ENCODE measurements at places on chromosomes 6 and 20. TPM values are rescaled to one million over a fixed set of nuclear protein-coding genes. Genes with fewer than 3 reads are reported as not detected.

DNA sequence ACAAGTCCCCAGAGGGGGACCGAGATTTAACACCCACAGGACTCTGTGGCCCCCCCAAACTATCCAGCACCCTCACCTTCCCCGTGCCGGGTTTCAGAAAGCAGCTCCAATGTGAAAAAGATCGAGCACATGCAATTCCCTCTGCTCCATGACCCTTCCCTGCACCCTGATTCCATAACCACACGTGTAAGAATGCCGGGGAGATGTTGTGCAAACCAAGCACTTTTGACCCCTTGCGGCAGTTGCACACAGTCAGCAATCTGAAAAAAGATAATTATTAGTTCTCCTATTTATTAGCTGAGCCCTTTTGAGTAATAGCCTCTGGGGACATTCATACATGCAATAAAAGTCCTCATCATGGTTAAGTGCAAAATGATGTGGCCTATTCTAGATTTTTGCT lies 13.0 kb downstream of the FOXQ1 start:
- no peaks in the 10 kb centered on the region for H3K27me3 ChIP-seq
- peak overlapping the region; percentile 47 for H3K27ac ChIP-seq
- no peaks in the 10 kb centered on the region for H3K36me3 ChIP-seq

DNA sequence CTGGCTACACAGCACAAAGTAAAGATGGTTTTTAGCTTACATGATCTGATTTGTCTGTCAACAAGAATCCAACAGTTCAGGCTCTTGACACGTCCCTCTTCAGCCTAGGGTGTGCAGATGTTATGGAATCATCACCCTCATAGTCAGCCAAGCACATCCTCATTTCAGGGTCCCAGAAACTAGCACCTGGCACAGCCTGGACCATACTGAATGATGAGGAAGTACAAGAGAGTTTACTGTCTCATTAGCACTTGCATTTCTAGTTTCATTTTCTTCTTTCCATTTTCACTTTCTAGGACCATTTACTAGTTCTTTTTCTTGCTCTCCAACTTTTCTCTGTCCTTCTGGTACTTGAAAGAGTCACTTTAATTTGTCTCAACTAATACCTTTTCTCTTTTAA lies 6.5 kb downstream of the RIPOR2 start:
- H3K4me3 ChIP-seq: no peak overlapping the region
- DNase-seq: no peak
- H3K4me1 ChIP-seq: peaks cover 20% of the 10 kb centered on the region
- H3K27ac ChIP-seq: no peak overlapping the region

DNA sequence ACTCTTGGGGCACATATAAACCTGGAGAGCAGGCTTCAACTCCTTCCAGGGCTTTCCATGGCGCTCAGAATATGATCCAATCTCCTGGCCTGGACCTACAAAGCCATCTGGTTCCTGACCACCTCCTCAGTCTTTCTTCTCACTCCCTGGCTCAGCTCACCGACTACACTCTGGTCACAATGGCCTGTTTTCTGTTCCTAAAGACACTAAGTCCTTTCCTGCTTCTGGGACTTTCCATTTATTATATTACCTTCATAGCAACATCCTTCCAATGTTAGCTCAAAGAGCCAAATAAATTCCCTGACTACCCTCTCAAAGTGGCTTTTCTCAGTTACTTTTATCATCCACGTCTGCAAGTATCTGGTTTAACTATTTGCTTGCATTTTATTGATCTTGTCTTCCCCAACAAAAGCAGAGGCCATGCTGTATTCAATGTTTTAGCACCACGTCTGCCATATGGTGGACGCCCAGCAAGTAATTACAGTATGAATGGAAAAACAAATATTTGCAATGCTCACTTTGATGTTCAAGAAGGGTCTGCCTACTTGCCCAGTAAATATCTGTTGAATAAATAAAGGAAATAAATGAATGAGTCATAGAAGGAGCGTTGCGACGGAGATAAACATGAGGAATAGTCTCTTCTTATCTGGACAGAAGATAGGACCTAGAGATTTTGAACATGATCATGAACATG lies 328.4 kb downstream of the ESR1 start:
- H3K27ac ChIP-seq: no peak overlapping the region
- peaks cover 100% of the 10 kb centered on the region for H3K36me3 ChIP-seq
- H3K27me3 ChIP-seq: no peaks in the 10 kb centered on the region
- no peak overlapping the region for H3K4me3 ChIP-seq
- DNase-seq: no peak
- H3K4me1 ChIP-seq: no peaks in the 10 kb centered on the region

DNA sequence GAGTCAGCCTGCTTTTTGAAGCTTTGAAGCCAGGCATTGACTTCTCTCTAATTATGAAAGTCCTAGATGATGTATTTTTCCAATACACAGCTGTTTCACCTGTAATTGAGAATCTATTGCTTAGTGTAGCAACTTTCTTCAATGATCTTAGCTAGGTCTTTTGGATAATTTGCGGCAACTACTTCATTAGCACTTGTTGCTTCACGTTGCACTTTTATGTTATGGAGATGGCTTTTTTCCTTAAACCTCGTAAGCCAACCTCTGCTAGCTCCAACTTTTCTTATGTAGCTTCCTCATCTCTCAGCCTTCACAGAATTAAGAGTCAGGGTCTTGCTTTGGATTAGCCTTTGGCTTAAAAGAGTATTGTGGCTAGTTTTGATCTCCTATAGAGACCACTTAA lies 44.8 kb downstream of the PHIP start:
- no peak for DNase-seq
- H3K36me3 ChIP-seq: peaks cover 8% of the 10 kb centered on the region
- peaks cover 9% of the 10 kb centered on the region for H3K4me1 ChIP-seq
- H3K4me3 ChIP-seq: no peak overlapping the region
- H3K27ac ChIP-seq: no peak overlapping the region
- no peaks in the 10 kb centered on the region for H3K27me3 ChIP-seq

- no peak overlapping the region for H3K4me3 ChIP-seq
- H3K36me3 ChIP-seq: no peaks in the 10 kb centered on the region
- H3K27ac ChIP-seq: no peak overlapping the region
- H3K27me3 ChIP-seq: no peaks in the 10 kb centered on the region
- DNase-seq: no peak
- H3K4me1 ChIP-seq: no peaks in the 10 kb centered on the region
Measured at GRCh38 chr6:153489479-153489878, 358.4 kb upstream of the RGS17 start.

MYMX gene
- 0.52 TPM for total RNA-seq

DNA sequence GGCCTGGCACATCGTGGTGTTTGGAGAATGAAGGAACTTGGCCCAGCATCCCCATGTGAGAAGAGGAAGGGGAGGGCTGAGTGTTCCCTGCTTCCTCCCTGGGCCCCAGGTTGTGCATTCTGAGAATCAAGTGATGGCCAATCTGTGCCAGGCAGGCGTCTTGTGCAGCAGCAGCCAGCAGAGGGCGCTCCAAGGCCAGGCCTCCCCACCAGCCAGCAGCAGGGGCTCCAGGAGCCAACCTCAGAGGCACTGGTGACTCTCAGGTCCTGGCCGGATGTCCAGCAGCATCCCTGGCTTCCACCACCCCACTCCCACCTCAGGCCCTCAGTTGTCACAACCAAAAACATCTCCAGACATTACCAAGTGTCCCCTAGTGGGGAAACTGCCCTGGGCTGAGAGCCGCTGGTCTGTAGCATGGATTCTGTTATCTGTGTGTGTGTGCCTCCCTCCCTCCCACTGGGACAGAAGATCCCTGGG lies 192.0 kb downstream of the PREX1 start:
- no peak overlapping the region for H3K4me3 ChIP-seq
- DNase-seq: peak; percentile 77
- no peaks in the 10 kb centered on the region for H3K4me1 ChIP-seq
- H3K27me3 ChIP-seq: no peaks in the 10 kb centered on the region

- H3K27me3 ChIP-seq: no peaks in the 10 kb centered on the region
- H3K27ac ChIP-seq: peak overlapping the region; percentile 94
- no peaks in the 10 kb centered on the region for H3K36me3 ChIP-seq
- peaks cover 22% of the 10 kb centered on the region for H3K4me1 ChIP-seq
- DNase-seq: no peak
Measured at GRCh38 chr6:34792605-34793500, 970 bp downstream of the BLTP3A start.

DNA sequence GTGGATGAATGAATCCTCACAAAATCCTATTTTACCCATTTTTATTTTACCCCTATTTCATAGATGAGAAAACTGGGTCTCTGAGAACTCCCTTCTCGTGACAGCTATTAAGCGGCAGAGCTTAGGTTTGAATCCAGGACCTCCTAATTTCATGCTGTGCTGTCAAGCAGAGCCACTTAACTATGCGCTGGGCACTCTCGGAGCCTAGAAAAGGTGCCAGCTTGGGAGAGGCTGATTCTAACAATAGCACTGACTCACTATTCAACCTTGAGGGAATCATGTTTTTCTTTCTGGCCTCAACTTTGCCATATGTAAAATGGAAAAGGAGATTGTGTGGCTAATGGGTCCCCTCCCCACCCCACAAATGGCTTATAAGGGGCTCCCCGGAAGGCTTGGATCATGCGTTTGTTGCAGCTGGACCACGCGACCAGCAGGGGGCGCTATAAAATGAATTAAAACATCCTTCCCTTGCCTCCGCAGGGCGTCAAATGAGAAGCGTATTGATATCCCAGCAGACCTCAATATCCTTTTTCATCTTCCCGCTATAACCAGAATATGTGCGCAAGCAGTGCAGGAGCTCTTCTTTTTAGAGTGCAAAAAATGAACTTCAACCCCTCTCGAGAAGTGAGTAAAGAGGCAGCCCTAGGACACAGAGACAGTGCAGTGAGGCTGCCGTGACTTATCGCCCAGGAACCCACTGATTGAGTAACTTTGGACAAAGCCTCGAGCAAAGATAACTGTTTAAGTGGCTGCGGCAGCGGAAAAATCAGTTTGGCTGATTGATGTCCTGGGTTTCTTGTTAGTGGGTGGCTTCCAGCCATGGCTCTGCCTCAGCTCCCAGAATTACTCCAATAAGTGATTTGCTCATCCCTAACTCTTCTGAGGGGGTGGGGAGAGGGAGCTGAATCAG lies 12.8 kb upstream of the PDYN start:
- H3K4me3 ChIP-seq: no peak overlapping the region
- H3K36me3 ChIP-seq: no peaks in the 10 kb centered on the region
- peaks cover 75% of the 10 kb centered on the region for H3K27me3 ChIP-seq
- no peak for DNase-seq
- no peak overlapping the region for H3K27ac ChIP-seq
- no peaks in the 10 kb centered on the region for H3K4me1 ChIP-seq

DNA sequence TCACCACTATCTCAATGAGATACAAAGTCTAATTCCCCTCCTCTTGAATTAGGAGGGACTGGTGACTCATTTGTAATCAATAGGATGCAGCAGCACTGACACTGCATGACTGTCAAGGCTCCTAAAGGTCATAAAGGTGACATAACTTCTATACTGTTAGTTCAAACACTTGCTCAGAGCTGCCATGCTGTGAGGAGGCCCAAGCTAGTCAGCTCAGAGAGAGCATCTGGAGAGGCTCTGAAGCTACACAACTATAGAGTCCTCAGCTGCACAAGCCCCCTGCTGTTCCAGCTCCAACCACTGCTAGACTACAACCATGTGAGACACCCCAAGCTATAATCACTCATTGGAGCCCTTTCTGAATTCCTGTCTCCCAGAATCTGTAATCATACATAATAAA lies 17.0 kb upstream of the HEY2 start:
- no peaks in the 10 kb centered on the region for H3K36me3 ChIP-seq
- DNase-seq: no peak
- no peak overlapping the region for H3K4me3 ChIP-seq
- peaks cover 20% of the 10 kb centered on the region for H3K27me3 ChIP-seq

ASIP gene
- total RNA-seq: not detected

ECT2L gene
- not detected for total RNA-seq

PRICKLE4 gene
- 14.2 TPM for total RNA-seq

- no peak overlapping the region for H3K4me3 ChIP-seq
- DNase-seq: peak; percentile 71
Measured at GRCh38 chr6:44064089-44064947, 62.9 kb downstream of the MRPL14 start.

- H3K36me3 ChIP-seq: no peaks in the 10 kb centered on the region
- H3K4me1 ChIP-seq: peaks cover 24% of the 10 kb centered on the region
- no peak overlapping the region for H3K4me3 ChIP-seq
- H3K27ac ChIP-seq: no peak overlapping the region
Measured at GRCh38 chr6:16343593-16343992, 105.2 kb downstream of the GMPR start.

GRCh38 chr6:37669306-37669705 lies 28.4 kb downstream of the MDGA1 start:
- no peaks in the 10 kb centered on the region for H3K27me3 ChIP-seq
- H3K4me1 ChIP-seq: no peaks in the 10 kb centered on the region
- DNase-seq: no peak

DNA sequence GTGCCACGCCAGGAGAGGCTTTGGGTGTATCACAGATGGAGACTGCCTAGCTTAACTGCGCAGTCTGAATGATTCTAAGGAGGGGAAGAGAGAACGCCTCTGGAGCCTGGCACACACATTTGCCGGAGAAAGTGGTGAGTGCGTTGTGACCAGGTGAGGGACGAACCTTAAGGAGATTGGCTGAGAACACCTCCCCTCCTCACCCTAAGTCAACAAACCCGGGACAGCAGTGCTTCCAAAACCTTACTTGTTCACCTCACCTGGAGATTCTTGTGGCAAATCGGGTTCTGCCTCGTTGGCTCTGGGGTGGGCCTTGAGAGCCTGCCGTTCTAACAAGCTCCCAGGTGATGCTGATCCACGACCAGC lies 9.4 kb downstream of the SYNJ2 start:
- H3K36me3 ChIP-seq: no peaks in the 10 kb centered on the region
- peaks cover 12% of the 10 kb centered on the region for H3K4me1 ChIP-seq
- DNase-seq: peak; percentile 23
- no peaks in the 10 kb centered on the region for H3K27me3 ChIP-seq

PRSS16 gene
- 15.1 TPM for total RNA-seq

DNA sequence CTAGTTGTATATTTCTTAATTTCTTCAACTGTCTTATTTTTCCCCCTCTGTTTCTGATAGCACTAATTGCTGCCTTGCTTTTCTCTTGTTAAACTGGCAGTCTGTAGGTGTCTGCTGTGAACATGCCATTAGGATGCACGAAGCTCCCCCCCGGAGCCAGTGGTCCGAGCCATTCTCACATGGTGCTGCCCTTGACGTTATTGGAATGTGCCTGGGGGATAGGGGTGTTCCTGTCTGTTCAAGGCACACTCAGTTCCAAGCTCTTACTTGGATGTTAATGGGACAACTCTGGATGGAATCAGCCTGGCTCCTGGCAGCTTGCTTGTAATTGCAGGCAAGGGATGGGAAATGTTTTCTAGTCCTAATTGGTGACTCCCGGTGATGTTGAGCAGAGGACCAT lies 68.4 kb downstream of the RREB1 start:
- DNase-seq: no peak
- H3K4me1 ChIP-seq: peaks cover 28% of the 10 kb centered on the region

- no peaks in the 10 kb centered on the region for H3K36me3 ChIP-seq
- no peak overlapping the region for H3K27ac ChIP-seq
- no peak for DNase-seq
- H3K4me1 ChIP-seq: peaks cover 15% of the 10 kb centered on the region
- H3K4me3 ChIP-seq: no peak overlapping the region
Measured at GRCh38 chr6:157861814-157862213, 38.8 kb downstream of the SNX9 start.

IPCEF1 gene
- total RNA-seq: 8.8 TPM

GRCh38 chr20:20205141-20205861 lies 153.0 kb downstream of the CFAP61 start:
- H3K4me1 ChIP-seq: no peaks in the 10 kb centered on the region
- no peaks in the 10 kb centered on the region for H3K36me3 ChIP-seq
- H3K4me3 ChIP-seq: no peak overlapping the region
- DNase-seq: no peak
- H3K27ac ChIP-seq: no peak overlapping the region
